ENCODE measurements at places on chromosomes 13 and 19.

GRCh38 chr19:5489551-5489950, 34.3 kb downstream of the ZNRF4 start:
- no peak for DNase-seq

- no peak for DNase-seq
Observed at GRCh38 chr19:42422092-42422900, 4.9 kb downstream of the LIPE start.

DNA sequence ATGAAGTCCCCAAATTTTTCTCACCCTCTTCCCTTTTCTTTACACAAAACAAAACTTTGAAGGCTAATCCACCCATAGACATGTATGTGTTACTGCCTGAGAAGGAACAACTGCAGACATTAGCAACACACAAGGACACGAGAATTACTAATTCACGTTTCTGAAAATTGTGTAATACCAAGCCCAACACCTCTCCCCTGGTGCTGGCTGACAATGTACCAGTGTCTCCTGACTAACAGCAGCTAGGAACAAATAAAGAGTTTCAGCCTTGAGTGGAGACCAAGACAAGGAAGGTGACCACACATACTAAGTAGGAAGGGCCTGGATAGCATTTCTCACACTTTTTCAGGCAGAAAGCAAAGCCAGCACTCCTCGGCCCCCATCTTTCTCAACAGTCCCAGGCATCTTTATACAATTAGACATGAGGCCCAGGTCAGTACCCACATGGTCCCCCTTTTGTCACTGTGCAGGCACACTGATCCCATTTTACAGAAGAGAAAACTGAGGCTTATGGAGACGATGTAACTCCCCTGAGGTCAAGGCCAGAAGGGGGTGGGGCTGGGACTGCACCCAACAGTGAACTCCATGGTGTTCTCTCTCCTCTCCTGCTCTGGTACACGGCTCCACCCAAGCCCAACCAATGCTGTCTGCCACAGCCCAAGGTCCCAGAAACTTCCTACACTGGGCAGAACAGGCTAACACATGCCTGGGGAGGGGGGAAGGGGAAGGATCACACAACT, 8.7 kb downstream of the BRD4 start:
- no peak for DNase-seq

- no peak for DNase-seq
Observed at GRCh38 chr13:97015661-97016350, 21.5 kb upstream of the OXGR1 start.

DNA sequence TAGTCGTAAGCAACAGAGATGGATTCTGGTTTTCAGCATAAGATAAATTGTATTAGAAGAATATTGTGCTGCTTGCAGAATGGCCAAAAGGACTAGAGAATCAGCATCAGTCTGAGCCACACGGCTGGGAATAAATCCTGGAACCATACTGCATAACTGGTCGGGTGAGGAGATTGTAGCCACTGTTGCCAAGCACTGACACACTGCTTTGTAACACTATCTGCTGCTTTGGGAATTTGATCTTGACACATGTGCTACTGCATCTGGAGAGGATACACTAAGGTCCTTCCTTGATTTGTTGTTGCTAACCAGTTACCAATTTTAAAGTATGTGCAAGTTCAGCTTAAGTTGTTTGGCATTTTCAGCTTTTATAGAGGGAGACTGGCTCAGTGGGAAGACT, 1.9 kb downstream of the HNRNPA1L2 start:
- no peak for DNase-seq

GRCh38 chr13:21053231-21053630, 8.2 kb downstream of the LATS2 start:
- no peak for DNase-seq

DNA sequence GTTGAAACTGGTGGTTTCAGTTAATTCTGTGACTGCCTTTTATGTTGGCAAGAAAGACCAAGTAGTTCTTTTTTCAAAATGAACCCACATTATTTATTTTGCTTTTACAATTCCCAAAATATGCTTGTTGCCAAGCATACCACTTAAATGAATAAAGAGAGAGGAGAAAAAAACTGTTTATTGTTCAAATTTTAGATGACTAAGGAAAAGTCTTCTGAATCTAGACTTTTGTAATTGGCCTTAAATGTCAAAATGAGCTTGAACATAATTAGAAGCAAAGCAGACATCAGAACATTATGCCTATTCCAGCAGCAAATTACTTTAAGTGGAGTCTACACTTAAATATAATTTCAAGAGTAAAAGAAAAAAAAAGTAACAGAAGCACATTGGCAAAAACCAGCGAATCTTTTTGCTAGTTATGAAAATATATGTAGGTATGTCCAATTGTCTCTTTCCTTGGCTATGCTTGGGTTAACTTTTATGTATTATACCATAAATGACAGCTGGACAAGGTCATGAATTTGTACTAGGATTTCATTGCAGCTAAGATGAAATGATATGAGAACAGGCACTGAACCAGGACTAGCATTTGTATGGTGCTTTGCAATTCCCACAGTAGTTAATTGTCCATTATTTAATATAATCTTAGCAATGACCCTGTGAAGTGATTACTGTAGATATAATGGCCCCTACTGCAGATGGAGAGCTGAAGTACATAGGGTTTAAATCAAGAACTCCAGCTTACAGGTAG, 211.9 kb downstream of the NALCN start:
- no peak for DNase-seq

GRCh38 chr19:30371161-30371836, 885 bp upstream of the ZNF536 start:
- DNase-seq, result no peak

GRCh38 chr19:41957838-41958366, 1.2 kb downstream of the RABAC1 start:
- peak; percentile 31 for DNase-seq

DNA sequence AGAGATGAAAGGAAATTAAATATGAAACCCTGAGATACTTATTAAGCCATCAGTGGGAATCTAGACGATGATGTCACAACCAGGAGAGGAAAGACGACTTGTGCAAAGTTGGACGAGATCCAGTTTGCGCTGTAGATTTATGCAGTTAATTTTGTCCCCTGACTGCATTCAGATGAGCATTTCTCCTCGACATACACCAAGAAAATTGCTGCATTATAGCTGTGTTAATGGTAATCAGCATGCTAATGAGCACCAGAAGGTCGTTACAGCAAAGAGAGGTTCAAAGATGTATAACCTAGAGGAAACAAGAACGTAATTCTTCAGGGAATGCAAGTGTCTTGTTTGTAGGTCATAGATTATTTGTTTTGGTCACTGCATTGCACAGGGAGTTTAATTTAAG, 371.7 kb downstream of the RBM26 start:
- no peak for DNase-seq

GRCh38 chr19:1373534-1374249, 10.0 kb upstream of the NDUFS7 start:
- DNase-seq, result no peak

Data from activated naive CD4-positive, alpha-beta T cell treated with anti-CD3 and anti-CD28 coated beads, Interleukin-2, amount 50 U/mL, for 16 hours (primary cell).